ENCODE measurements at places on chromosomes 4 and X. TPM values are rescaled to one million over a fixed set of nuclear protein-coding genes. Genes with fewer than 3 reads are reported as not detected.

- DNase-seq: no peak
These were observed 1147.6 kb upstream of the PCDH10 start for GRCh38 chr4:132001542-132001941.

PASD1 gene
- total RNA-seq: not detected

DNA sequence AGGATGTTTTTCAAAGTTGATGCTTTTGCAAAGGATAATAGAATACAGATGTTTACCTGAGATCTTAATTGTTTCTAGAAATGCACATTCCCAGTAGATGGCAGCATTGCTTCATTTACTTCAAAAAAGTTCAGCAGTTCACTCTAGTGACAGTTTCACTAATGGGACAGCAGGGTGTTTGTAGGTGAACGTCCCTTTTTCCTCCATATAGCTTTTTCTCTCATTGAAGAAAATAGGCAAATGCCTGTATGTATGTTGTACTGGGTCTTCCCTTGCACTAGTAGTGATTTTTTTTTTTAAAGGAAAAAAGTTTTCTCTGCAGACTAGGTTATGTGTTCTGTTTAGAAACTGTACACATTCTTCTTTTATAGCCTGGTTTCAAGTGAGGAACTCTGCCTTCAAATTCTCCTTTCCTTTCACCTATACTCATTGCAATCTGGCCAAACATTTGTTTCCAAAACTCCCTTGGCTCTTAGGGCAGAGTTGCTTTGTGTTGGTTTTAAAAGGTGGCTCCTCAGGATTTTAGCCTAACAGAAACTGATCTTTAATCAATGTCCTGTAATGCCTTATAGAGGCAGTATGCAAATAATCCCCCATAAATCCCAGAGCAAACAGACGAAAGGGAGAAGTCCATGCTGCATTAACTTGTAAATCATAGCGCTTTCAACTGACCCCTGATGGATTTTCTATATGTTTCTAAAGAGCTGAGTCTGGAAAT is 86.3 kb downstream of the EGF start:
- peak; percentile 85 for DNase-seq

DNA sequence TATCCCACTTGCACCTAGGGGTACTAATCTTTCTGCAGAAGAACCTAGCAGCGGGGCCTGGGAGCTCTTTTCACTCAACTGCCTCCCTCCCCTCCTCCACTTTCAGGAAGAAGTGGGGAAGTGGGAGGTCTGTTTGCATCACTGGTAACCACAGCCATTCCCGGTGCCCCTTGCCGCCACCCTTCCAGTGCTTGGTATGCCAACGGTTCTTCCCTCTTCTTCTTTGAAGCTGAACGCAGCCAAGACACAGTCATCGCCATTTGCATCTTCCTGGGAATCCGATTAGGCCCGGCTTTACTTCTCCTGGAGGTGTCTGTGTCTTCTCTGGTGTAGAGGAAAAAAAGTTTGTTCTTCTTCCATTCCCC is 47.2 kb upstream of the RBPJ start:
- DNase-seq: peak; percentile 30

RIPPLY1 gene
- 14.6 TPM for total RNA-seq

VEGFD gene
- not detected for total RNA-seq

- DNase-seq: no peak
These were observed 84.1 kb downstream of the SLC16A2 start for GRCh38 chrX:74505437-74505836.

- no peak for DNase-seq
These were observed 131.2 kb upstream of the HCCS start for GRCh38 chrX:10979956-10980355.

GPR50 gene
- not detected for total RNA-seq

DNA sequence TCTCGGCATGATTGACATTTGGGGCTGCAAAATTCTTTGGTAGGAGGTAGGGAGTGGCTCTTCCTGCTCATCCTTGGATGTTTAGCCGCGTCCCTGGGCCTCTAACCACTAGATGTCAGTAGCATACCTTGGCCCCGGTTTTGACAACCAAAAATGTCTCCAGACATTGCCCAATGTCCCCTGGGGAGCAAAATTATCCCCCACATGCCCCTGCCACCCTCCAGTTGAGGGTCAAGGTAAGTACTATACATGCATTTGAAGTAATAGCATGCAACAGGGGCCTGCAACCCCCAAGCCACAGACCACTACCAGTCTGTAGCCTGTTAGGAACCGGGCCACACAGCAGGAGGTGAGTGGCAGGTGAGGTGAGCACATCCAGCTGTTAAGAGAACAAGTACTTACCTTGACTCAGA is 17.6 kb upstream of the KIAA1210 start:
- peak; percentile 42 for DNase-seq

PCDH19 gene
- 0.30 TPM for total RNA-seq

DNA sequence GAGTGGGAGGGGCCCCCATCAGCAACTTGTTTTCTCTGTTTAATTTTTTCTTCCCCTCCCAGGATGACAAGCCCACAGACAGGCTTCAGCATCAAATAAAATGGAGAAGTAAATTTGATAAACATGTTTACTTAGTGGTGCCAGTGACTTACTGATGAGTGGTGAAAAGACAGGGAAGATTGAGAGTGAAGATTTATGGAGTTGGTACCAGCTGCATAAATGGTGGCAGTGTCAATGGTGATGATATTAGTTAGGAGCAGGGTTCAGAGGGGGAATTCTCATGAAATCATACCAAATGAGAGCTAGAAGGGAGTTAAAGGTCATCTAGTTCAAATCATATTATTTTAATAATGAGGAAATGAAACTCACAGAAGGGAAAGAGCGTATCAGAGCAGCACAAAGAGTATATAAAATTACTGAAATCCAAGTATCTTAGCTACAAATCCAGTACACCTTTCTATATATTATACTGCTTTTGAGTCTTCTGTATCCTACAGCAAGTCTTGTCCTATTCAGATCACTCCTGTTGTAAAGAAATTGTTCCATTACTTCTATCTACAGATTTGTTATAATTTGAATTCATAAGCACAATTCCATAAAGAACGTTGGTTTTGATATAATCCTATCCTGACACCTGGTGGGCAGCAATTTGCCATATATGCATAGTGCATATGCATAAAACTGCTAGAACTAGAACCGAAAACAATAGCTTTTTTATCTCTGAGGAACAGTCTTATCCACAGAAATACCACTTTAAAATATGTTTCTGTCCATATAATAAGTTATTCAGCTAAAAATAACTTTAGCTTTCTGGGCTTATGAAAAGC is 5.0 kb downstream of the P2RY10 start:
- DNase-seq: no peak

ARMCX4 gene
- 4.2 TPM for total RNA-seq

DNA sequence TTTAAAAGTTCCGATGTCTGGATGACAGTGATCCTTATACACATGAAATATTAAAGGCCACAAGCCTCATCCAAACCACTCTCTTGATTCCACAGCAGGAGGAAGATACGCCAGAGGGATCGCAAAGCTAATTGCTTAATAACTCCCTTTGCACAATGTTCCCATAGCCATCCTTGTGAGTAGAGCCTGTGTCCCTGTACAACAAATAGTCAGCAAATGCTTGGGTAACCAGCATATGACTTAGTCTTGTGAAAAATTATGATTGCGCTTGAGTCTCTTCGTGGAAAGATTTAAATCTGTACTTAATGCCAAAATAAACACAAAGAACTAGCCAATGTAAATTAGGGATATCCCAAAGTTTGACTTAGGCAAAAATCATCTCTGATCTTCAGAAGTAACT is 31.5 kb downstream of the SLC9A7 start:
- no peak for DNase-seq

DNA sequence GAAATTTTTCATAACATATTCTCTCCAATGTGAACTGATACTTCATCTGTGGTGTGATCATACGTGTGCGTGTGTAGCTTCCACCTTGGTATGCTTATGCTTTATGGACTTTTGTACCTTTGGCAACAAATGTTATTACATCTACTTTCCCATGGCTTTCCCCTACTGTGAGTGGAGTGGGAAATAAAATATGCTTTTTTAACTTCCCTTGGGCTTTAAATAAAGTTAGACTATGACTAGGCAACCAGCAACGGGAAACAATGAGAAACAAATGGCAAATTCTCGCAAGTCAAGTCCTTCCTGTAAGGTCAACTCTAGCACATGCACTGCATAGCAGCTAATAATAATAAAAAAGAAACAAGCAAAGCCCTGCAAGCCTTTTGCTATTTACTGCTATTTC is 205.0 kb upstream of the PDE5A start:
- no peak for DNase-seq

DNA sequence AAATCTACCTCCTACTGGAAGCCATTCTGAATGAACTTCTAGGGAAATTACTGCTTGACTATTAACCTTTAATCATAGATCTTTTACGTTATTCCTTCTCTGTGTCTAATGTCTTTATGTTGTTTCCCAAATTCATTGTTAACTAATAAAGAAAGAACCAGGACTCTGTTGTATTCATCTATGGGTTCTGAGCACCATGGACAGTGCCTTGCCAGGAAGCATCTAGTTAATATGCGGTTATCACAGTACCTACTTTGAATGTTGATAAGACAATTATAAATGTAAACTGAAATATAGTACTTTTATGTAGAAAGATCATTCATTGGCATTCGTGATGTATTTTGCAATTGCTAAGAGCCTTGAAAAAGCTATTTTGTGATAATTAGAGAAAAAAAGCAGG is 23.8 kb downstream of the NWD2 start:
- DNase-seq: no peak

CTAG1B gene
- total RNA-seq: not detected

Measured in SJCRH30 (cell line).